ENCODE measurements at places on chromosomes 5 and 9. TPM values are rescaled to one million over a fixed set of nuclear protein-coding genes. Genes with fewer than 3 reads are reported as not detected.

The ANXA2R gene
- 0.62 TPM for polyA plus RNA-seq

The FUT7 gene
- 0.18 TPM for polyA plus RNA-seq

The IRX4 gene
- 0.48 TPM for polyA plus RNA-seq

The TPPP gene
- polyA plus RNA-seq: 4.2 TPM

The PCA3 gene
- polyA plus RNA-seq: 0.55 TPM

The SLC6A3 gene
- polyA plus RNA-seq: 0.15 TPM

The CARTPT gene
- polyA plus RNA-seq: not detected

The FAM240B gene
- polyA plus RNA-seq: 0.23 TPM

The TJP2 gene
- 78.1 TPM for polyA plus RNA-seq

The HCN1 gene
- 0.01 TPM for polyA plus RNA-seq

The WDR38 gene
- polyA plus RNA-seq: 0.59 TPM

The BTNL8 gene
- polyA plus RNA-seq: 0.34 TPM

The TAS2R1 gene
- not detected for polyA plus RNA-seq

The RGS7BP gene
- 7.8 TPM for polyA plus RNA-seq

The AQP3 gene
- polyA plus RNA-seq: 42.3 TPM

The PCDHGA8 gene
- 0.81 TPM for polyA plus RNA-seq

The FGF1 gene
- 15.2 TPM for polyA plus RNA-seq

The SEMA6A gene
- 46.0 TPM for polyA plus RNA-seq

The IFNA17 gene
- polyA plus RNA-seq: not detected

The SLC34A1 gene
- 304 TPM for polyA plus RNA-seq

The CCL27 gene
- 0.37 TPM for polyA plus RNA-seq

The DBH gene
- 1.4 TPM for polyA plus RNA-seq

The CATSPER3 gene
- polyA plus RNA-seq: 1.0 TPM

The LCN15 gene
- 0.21 TPM for polyA plus RNA-seq

The SPINK13 gene
- polyA plus RNA-seq: 0.40 TPM
